ENCODE measurements at places on chromosomes 4 and X. TPM values are rescaled to one million over a fixed set of nuclear protein-coding genes. Genes with fewer than 3 reads are reported as not detected.

Gene SHOX
- total RNA-seq: not detected

Gene SLC10A4
- total RNA-seq: 8.4 TPM

Gene L1CAM
- 14.8 TPM for total RNA-seq

Gene FAM47A
- total RNA-seq: not detected

Gene DCAF16
- total RNA-seq: 65.7 TPM

DNA sequence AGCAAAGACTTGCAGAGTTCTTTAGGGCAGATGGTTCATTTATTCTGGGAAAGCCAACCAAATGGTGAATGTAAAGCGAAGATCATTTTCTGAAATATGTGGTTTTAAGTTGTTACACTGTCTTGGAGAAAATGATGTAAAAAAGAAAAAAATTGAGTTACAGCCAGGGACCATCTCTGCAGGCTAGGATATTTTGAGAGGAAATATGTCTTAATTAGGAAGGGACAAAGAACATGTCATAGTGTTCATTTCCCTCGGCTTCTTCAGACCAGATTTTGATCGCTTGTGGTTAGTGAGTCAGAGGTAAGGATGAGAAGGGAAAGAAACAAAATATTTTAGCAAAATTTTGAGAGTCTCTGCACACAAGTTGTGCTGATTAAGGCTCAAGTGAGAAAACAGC is 59.0 kb upstream of the C1QTNF7 start:
- H3K27me3 ChIP-seq: 0 out of 2 replicates have a peak, but pooled peaks cover 3% of the 10 kb centered on the region
- no peak overlapping the region for H3K4me3 ChIP-seq
- H3K27ac ChIP-seq: no peak overlapping the region
- H3K36me3 ChIP-seq: no peaks in the 10 kb centered on the region
- H3K4me1 ChIP-seq: no peaks in the 10 kb centered on the region

GRCh38 chr4:113474017-113474416 is 287.5 kb downstream of the CAMK2D start:
- no peak overlapping the region for H3K4me3 ChIP-seq
- peak; percentile 72 for DNase-seq
- peak overlapping the region; percentile 62 for H3K27ac ChIP-seq
- H3K4me1 ChIP-seq: peaks cover 38% of the 10 kb centered on the region

- DNase-seq: no peak
- H3K36me3 ChIP-seq: no peaks in the 10 kb centered on the region
- no peak overlapping the region for H3K4me3 ChIP-seq
- no peak overlapping the region for H3K27ac ChIP-seq
- H3K27me3 ChIP-seq: no peaks in the 10 kb centered on the region
- H3K4me1 ChIP-seq: no peaks in the 10 kb centered on the region
These were observed 103.9 kb upstream of the RAB40AL start for GRCh38 chrX:102833136-102833535.

- no peaks in the 10 kb centered on the region for H3K4me1 ChIP-seq
- no peak within 1 kb of the TSS for H3K4me3 ChIP-seq
- H3K27me3 ChIP-seq: no peaks in the 10 kb centered on the region
- no peak within 1 kb of the TSS for H3K27ac ChIP-seq
- no peak for DNase-seq
- no peaks in the 10 kb centered on the region for H3K36me3 ChIP-seq
These were observed at the start of gene ITIH6 for GRCh38 chrX:54798137-54798536. Gene ITIH6 (minus strand): TSS chrX:54798255. CDS start chrX:54798210, 45 bp downstream.

DNA sequence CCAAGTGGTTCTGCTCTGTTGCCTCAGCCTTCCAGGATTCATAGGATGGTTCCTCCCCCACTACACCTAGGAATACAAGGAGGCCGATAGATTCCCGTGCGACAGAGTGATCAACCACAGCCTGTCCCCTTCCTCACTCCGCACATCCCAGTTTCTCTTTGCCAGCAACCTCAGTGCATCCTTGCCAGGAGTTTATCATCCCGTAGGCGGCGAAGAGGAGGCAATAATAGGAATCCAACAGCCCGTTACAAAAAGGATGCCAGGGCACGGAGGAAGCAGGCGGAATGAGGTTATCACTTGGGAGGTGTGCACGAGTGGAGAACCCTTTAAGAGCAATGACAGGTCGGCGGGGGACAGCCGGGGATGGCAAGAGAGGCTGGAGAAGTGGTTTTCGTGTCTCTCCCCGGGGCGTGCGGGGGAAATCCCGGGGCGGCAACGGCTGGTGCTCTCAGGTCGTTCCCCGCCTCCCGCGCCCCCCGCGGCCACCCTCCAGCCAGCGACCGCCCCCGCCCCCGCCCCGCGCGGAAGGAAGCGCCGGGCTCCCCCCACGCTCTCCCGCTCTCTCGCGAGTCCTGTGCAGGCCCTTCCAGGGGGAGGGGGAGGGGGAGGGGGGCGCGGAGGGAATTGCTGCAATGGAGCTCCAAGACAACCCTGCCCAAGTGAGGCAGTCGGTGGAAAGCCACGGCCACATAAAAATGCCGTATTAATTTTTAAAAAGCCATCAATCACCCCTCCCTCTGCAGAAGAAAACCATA is 1.6 kb downstream of the PPP3CA start:
- H3K4me1 ChIP-seq: peaks cover 35% of the 10 kb centered on the region
- 0 out of 2 replicates have a peak, but pooled peaks cover 6% of the 10 kb centered on the region for H3K36me3 ChIP-seq
- H3K4me3 ChIP-seq: peak overlapping the region; percentile 76
- DNase-seq: no peak

DNA sequence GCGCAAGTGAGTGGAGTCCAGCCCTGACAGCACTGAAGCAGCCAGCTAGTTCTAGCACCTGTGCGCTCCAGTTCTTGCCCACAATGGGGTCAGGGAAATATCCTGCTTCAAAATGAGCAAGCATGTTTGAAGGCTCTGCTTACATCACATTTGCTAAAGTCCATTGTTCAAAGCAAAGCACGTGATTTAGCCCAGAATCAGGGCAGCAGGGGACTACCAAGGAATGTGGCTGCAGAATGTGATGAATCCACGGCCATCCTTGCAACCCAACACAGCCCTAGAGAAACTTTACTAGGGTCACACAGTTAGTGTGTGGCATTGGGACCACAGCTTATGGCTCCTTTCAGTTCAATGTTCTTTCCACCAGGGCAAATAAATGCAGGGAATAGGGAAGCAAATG is 47.3 kb upstream of the SMIM31 start:
- H3K4me3 ChIP-seq: no peak overlapping the region
- H3K27me3 ChIP-seq: no peaks in the 10 kb centered on the region
- H3K36me3 ChIP-seq: no peaks in the 10 kb centered on the region

- H3K4me1 ChIP-seq: no peaks in the 10 kb centered on the region
- H3K27me3 ChIP-seq: no peaks in the 10 kb centered on the region
- H3K36me3 ChIP-seq: no peaks in the 10 kb centered on the region
- no peak overlapping the region for H3K27ac ChIP-seq
These were observed 4.9 kb upstream of the PNMA6E start for GRCh38 chrX:153406011-153406410.

DNA sequence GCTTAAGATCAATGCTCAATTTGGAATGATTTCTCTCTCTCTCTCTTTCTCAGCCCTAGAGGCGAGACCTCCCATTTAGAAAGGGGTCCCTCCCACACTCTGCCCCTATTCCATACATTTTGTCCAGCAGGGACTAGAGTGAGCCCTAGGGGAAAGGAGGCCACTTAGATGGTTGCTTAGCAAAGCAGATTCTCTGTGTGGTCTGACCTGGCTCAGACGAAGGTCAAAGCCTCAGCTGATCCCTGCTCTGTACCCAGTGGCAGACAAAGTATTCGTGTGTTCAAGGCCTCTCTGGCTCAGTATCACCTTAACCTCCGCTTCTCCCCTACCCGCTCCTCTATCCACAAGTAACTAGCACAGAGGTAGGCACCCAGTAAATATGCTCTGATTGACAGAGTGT is 78.4 kb downstream of the HPRT1 start:
- H3K27ac ChIP-seq: no peak overlapping the region
- no peak for DNase-seq
- peaks cover 8% of the 10 kb centered on the region for H3K4me1 ChIP-seq
- H3K4me3 ChIP-seq: no peak overlapping the region

GRCh38 chr4:68385267-68385666 is 35.4 kb upstream of the YTHDC1 start:
- no peak for DNase-seq
- no peaks in the 10 kb centered on the region for H3K4me1 ChIP-seq

DNA sequence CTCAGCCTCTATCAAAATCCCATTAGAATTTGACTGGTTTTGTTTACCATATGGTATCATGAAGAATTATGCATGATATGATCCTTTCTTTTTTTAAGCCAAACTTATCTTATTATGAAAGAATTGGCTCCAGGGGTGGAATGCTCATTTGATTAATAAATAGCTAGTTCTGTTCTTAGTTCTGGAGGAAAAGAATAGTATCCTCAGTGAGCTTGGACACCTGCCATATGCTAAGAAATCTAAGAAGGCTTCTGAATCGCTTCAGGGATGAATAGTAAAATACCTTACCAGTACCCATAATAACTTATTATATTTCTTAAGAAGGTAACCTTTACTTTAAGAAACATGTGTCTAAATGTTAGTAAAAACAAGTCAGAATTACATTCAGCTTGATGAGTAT is 803.6 kb downstream of the ADGRL3 start:
- H3K4me3 ChIP-seq: no peak overlapping the region
- H3K27me3 ChIP-seq: no peaks in the 10 kb centered on the region
- no peaks in the 10 kb centered on the region for H3K4me1 ChIP-seq
- no peak overlapping the region for H3K27ac ChIP-seq
- no peak for DNase-seq
- no peaks in the 10 kb centered on the region for H3K36me3 ChIP-seq

- no peak for DNase-seq
- H3K27ac ChIP-seq: no peak overlapping the region
- H3K4me1 ChIP-seq: no peaks in the 10 kb centered on the region
- no peaks in the 10 kb centered on the region for H3K27me3 ChIP-seq
These were observed 592.9 kb downstream of the TRIML1 start for GRCh38 chr4:188732131-188732530.

DNA sequence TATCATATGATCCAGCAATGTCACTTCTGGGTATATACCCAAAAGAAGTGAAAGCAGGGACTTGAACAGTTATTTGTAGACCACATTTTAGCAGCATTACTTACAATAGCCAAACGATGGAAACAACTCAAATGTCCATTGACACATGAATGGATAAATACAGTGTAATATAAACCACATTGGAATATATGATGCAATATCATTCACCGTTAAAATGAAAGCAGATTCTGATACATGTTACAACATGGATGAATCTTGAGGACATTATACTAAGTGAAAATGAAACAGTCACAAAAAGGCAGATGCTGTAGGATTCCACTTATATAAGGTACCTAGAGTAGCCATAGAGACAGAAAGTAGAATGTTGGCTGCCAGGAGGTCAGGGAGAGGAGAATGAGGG is 130.5 kb upstream of the SMAD1 start:
- no peaks in the 10 kb centered on the region for H3K36me3 ChIP-seq
- no peak for DNase-seq
- no peak overlapping the region for H3K4me3 ChIP-seq
- H3K27ac ChIP-seq: no peak overlapping the region

- H3K4me1 ChIP-seq: peaks cover 2% of the 10 kb centered on the region
- no peaks in the 10 kb centered on the region for H3K27me3 ChIP-seq
- H3K36me3 ChIP-seq: no peaks in the 10 kb centered on the region
- DNase-seq: no peak
These were observed 334.9 kb downstream of the IL1RAPL1 start for GRCh38 chrX:28922106-28922505.

Measured in HCT116 (cell line).